Activated CD4-positive, CD25-positive, alpha-beta regulatory T cell (primary cell): ENCODE measurements at places on chromosomes 1 and 21.

DNA sequence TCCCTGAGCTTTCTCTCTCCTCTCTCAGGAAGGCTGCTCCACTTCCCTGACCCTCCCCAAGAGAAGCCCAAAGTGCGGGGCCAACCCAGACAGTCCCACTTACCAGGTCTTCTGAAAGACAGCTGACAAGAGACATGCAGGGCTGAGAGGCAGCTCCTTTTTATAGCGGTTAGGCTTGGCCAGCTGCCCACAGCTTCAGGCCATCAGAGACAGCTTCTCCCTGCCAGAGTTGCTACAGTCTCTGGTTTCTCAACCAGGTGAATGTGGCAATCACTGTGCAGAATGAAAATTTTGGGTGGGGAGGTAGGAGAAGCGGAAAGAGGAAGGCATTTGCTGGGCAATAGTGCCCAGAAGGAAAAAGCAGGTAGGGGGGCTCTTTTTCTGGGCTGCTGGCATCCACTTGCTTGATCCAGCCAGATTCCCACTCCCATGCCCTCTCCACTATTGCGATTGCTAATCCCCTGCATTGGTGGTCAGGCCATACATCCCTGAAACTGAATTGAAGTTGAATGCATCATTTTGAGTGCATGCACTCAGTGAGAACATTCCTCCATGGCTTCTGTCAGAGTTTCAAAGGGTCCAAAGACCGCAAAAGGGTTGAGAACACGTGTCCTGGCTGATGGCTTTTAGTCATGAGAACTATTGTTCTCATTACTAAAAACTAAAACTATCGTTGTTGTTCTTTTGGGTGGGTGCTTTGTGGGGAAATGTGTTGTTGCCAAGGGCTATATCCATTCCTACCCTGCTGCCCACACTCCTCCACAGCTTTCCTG lies at the start of gene S100A8:
S100A8 (minus strand) TSS at position 136 of the 773 bp plus-strand sequence. CDS start 538 bp downstream, outside the sequence.
- DNase-seq = no peak

- DNase-seq = no peak
Observed at GRCh38 chr1:63448731-63449246, 74.2 kb downstream of the ITGB3BP start.

GRCh38 chr1:78101514-78101913 lies 55.7 kb downstream of the GIPC2 start:
- DNase-seq = no peak

DNA sequence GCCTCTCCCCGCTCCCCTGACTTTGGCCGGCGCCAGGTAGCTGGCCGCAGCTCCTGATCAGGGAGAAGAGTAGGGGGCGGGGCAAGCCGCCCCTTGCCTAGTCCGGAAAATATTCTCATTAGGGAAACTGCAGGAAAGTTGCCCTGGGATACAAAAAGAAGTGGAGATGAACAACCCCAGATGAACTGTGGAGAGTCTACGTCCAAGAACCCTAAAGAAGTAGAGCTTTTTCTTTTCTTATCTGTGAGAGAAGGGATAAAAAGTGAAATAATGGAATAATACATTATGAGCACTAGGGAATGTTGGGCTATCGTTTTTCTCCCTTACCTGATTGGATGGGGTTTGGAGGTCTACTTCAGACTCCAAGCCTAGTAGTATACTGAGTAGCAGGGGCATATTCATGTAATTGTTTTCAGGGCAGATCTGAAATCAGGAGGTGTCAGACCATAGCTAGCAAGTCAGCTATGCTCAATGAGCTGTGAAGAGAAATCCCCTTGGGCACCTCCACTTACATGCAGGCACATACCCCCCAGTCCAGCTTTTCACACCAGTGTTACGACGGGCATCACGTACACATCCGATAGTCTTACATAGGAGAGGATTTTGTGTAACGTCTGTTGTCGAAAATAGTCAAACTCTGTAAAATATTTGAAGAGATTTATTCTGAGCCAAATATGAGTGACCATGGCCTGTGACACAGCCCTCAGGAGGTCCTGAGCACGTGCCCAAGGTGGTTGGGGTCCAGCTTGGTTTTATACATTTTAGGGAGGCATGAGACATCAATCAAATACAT lies 1.7 kb upstream of the DUSP10 start:
- DNase-seq = no peak

GRCh38 chr1:33096363-33097005 lies 15.5 kb downstream of the AZIN2 start:
- DNase-seq = no peak

DNA sequence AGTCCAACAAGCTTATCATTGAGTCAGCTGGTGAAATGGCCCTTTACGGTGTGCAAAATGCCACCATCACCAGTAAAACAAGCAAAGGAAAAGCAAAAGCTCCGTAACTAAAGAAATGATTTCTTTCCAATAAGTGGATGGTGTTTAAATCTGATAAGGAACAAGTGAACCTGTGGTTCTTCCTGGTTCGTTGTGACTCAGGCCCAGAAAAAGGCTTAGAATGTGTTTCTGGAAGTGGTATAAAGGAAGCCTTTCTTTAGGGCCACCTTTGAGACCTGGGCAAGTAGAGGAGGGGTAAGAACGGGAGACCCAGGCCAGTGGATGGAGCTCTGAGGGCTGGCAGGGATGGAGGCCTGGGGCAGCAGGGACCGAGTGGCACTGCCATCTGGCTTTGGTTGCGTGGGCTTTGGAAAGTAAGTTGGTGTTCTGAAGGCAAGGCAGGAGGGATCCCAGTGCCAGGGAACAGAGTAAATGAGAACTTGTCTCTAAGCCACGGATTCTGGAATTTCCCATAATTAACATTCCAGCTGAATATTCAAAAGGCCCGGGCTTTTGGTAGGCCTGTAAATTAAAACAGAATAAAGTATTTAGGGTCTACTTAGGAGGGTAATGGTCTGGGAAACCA lies 87.9 kb upstream of the LMO4 start:
- DNase-seq = no peak

GRCh38 chr1:101996825-101997465 lies at the start of gene OLFM3:
TSS of gene OLFM3 (minus strand) at chr1:101996926.
- DNase-seq = no peak

- no peak for DNase-seq
Observed at GRCh38 chr1:38047603-38048141, 1.1 kb upstream of the POU3F1 start.

DNA sequence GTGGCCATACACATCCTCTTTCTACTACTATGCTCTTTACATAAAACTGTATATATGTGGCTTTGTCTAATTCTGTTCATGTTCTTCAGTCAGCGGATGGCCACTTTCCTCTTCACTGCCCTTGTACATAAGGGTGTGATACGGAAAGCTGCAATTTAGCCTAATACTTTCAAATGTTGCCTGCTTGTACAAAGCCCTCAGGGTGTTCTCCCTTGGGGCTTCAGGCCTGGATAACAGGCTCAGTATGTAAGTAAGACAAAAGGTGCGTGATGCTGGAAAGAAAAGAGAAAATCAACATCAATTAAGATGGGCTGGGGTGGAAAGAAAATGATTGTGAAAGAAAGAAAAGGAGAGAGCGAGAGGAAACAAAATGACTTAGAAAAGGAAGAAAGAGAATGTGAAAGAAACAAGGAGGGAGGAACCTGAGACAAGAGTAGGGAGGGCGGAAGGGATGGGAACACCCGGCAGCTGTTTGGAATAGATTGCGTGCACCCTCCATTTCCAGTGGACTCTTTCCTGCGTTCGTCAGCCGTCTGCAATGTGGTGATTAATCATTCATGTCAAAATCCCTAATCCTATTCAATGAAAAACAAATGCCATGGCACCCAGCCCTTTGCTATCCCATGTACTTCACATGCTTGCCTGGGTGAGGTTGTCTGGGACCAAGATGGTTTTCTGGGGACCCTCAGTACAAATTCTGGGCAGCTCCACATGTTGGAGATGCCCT lies 553.6 kb downstream of the NUF2 start:
- DNase-seq = no peak

DNA sequence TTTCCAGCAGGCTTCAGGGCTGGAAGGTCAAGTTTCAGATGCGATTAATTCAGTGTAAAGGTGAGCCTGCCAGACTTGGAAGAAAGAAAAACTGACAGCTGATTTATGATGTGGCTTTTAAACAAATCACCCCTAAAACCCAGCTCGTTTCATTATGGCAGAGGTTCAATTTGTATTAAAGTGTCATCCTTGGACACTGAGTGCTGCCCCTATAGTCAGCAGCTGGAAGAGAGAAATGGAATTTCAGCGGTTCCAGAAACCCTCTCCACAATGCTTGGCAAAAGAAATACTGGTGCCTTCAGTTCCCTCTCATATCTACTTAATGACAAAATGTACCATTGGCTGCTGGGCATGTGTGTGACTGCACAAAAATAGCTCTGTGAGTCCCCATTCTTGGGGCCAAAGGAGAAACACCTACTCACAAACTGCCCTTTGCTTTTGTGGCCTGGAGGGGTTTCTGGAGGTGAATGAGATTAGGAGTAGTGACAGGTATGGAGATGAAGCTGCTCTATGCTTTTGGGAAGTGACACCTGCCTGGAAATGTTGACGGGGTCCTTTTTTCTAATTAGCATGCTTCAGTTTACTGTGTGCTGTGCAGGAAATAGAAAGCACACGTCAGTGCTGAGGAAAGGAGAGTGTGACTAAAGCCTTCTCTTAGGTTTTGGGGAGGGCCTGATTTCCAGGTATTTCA lies 95.1 kb upstream of the TSPAN2 start:
- DNase-seq = no peak
